ENCODE measurements at places on chromosomes 16 and 17. TPM values are rescaled to one million over a fixed set of nuclear protein-coding genes. Genes with fewer than 3 reads are reported as not detected.

DNA sequence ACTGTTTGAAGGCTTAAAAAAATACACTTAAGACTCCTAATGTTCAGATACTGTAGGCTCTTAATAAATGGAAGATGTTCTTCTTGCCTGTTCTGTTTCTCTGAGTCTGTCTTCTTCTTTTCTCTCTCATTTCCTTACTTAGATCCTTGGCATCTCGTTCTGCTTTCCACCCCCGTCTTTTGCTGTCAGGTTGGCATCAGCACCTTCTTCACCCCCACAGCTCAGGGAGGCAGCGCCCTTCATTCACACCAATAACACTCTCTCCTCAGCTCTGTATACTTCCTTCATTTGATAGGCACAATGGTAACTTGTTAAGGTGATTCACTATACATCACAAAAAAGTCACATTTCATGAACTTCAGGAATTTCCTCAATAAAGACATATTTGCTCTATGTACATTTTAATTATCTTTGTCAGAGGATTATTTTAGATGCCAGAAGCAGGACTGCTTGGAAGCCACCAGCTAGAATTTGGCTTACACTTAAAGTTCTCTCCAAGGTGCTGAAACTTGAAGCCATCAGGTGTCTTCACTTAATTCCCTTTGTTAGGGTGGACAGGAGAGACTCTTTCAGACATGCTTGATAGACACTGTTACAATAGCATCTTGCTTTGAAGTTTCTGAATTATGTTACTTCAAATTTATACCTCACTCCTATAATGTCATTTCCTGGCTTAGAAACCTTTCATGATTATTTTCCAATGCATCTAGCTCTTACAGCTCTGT, 670.1 kb upstream of the C16orf82 start:
- no peak for DNase-seq

- no peak for DNase-seq
Measured at GRCh38 chr17:7367083-7367482, 12.1 kb downstream of the TMEM95 start.

DNA sequence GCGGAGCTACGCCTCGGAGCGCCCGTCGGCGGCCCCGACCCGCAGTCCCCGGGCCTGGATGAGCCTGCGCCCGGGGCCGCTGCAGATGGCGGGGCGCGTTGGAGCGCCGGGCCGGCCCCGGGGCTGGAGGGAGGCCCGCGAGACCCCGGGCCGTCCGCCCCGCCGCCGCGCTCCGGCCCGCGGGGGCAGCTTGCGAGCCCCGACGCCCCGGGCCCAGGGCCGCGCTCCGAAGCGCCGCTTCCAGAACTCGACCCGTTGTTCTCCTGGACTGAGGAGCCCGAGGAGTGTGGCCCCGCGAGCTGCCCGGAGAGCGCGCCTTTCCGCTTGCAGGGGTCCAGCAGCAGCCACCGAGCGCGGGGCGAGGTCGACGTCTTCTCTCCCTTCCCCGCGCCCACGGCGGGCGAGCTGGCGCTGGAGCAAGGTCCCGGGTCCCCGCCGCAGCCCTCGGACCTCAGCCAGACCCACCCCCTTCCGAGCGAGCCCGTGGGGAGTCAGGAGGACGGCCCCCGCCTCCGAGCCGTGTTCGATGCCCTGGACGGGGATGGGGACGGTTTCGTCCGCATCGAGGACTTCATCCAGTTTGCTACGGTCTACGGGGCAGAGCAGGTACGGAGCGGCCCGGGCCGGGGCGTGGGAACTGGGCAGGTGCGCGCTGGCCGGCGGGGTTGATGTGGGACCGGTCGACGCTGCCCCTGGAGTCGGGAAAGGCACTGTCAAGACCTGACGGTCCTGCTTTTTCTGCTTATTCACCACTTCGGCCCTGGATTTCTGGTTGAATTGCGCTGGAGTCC, 861 bp downstream of the RAB11FIP3 start:
- DNase-seq = no peak

The ABCA9 gene
- total RNA-seq = 38.6 TPM

The FBXL16 gene
- total RNA-seq = not detected

DNA sequence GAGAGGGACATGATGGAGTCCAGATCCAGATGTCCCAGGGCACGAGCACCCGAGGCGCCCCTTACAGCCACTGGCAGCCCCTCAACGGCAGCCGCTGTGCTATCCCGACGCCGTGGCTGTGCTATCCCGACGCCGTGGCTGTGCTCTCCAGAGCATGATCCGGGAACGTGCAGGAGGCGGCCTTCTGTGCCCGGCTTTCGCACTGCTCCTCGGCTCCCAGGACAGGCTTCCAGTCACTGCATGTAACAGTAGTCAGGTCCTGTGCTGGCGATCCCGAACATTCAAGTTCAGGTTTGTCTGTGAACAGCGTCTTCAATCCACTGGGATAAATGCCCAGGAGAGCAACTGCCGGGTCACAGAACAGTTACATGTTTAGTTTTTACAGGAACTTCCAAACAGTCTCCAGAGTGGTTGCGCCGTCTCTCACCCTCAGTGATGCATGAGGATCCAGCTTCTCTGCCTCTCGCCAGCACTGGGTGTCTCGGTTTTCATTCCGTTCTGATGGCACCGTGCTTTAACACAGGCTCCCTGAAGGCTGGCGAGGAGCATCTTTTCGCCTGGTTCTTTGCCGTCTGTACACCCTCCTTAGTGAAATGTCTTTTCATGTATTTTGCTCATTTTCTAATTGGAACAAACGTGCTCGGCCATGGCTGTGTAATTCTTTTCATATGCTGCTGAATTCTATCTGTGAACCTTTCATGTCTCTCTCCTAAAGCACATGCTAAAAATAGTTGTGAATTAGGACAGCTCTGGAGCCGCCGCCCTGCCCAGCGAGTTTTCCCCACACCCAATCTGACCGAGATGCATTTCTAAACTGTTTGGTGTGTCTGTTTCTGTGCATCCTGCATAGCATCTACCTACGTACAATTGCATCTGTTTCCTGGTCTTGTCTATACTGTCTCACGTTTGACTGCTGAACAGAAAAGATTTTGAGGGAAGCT, 72.6 kb upstream of the METRNL start:
- no peak for DNase-seq

GRCh38 chr17:32742681-32743538, 134.0 kb downstream of the MYO1D start:
- DNase-seq = no peak

DNA sequence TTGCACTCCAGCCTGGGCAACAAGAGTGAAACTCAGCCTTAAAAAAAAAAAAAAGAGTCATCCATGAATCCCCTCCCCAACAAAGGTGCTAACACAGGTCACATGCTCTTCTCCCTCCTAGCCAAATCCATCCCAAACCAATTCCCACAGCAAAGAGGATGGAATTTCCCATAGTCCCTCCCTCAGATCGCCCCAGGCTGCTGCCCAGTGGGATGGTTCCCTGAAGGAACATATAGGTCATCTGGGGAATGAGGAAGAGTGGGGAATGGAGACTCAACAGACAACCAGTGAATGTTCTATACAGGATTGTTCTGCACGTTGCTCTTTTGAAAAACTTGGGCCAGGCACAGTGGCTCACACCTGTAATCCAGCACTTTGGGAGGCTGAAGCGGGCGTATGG, 18.2 kb downstream of the LGALS3BP start:
- no peak for DNase-seq

The FAM20A gene
- total RNA-seq = 24.8 TPM

The CTRL gene
- 2.5 TPM for total RNA-seq

- no peak for DNase-seq
Measured at GRCh38 chr16:88506723-88507122, 53.6 kb downstream of the ZFPM1 start.

GRCh38 chr17:19485800-19486340, 47.8 kb upstream of the SLC47A1 start:
- DNase-seq = no peak

The CIITA gene
- total RNA-seq = 25.2 TPM

- DNase-seq = no peak
Measured at GRCh38 chr17:45048795-45049563, 2.5 kb downstream of the DCAKD start.

The SULT1A3 gene
- 11.1 TPM for total RNA-seq

DNA sequence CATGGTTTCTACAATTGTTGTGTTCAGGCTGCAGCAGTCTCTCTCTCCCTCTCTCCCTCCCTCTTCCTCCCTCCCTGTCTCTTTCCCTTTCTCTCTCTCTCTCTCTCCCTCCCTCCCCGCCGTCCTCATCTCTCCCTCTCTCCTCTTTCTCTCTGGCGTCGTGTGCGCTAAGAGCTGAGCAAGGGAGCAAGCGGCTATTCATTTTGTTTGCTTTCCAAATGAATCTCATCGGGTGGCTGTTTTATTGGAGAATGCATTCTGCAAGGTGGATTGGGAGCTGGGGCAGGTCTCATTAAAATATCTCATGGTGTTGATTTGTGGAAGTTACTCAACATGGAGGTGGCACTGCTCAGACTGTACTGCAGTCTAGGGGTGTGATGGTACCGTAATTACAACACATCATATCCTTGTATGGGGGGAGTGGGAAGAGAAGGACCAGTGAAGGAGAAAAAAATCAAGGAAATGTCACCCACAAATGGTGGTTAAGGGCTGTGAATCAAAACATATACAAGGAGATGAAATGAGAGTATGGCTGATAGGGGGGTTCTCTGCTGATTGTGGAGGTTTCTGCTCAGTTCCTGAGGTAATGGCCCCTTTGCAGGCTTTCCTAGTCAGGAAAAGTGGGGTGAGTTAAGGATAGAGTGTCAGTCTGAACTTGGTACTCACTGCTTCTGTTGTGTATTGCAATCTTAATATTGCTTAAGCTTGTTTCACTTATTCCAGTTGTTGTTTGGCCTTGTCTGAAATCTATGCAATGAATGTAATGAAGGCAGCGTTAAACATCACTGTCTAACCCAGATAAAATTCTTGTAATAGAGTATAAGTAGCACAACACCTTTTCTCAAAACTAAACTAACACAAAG, 2.7 kb downstream of the MSL1 start:
- no peak for DNase-seq

DNA sequence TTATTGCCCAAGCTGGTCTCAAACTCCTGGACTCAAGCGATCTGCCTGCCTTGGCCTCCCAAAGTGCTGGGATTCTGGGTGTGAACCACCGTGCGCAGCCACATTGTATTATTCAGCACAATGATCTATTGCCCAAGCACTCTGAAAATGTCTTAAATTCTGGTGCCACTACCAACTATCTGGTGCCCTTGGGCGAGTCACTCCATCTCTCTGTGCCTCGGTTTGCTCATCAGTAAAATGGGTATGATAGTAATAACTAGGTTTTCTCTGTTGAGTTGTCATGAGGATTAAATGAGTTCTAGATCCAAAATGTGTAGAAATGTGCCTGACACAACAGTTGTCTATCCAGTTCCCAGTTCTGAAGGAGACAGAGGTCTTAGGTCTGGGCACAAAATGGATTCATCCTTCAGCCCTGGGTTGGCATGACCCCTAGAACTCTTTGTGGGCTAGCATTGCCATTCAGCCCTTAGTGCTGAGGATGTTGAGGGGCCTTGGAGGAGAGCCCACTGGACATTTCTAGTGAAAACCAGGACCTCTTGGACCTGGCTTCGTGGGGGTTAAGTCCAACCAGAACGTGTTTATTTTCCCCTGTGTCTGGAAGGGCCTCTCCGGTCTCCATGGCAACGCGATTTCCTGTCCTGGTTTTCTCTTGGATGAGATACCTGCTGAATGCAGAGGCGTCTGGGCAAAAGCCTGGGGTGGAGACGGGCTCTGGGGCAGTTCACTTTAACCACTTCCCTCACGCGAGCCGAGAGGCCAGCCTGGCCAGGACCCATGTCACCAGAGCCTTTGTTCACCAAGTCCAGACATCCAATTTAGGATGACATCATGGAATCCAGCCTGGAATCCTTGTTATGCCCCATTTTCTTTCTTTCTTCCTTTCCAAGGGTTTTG, 43.7 kb upstream of the TNRC6A start:
- peak; percentile 41 for DNase-seq

DNA sequence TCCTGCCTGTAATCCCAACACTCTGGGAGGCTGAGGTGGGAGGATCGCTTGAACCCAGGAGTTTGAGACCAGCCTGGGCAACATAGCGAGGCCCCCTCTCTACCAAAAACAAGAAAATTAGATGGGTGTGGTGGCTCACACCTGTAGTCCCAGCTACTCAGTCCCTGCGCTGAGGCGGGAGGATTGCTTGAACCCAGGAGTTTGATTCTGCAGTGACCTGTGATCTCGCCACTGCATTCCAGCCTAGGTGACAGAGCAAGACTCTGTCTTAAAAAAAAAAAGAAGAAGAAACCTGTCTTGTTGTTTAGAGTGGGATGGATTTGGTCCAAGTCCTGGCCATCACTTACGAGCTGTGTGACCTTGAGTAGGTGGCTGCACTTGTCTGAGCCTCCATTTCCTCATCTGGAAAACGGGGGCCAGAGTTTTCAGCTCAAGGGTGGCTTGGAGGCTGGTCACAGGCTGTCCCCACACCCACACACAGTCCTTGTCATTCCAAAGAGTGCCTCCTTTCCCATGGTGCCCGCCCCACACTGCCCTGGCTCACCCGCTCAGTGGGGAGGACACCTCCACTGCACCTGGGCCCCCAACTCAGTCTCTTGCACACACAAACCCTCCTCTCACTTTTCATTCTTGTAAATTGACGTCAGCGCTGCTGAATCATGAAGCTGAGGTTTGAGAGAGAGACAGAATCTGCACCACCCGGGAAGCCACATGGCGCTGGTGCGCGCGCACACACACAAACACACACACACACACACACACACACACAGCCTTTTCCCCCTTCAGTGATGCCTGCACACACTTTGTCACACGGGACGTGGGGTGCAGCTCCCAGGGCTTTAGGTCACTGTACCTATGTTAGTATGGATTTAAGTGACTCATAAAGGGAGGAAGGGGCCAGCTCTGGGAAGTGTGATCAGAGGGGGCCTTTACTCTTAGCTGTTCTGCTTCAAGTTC, 4.2 kb downstream of the SOCS1 start:
- DNase-seq = no peak

- no peak for DNase-seq
Measured at GRCh38 chr16:54233615-54234014, 53.0 kb downstream of the IRX3 start.

The MYO15A gene
- 6.1 TPM for total RNA-seq

DNA sequence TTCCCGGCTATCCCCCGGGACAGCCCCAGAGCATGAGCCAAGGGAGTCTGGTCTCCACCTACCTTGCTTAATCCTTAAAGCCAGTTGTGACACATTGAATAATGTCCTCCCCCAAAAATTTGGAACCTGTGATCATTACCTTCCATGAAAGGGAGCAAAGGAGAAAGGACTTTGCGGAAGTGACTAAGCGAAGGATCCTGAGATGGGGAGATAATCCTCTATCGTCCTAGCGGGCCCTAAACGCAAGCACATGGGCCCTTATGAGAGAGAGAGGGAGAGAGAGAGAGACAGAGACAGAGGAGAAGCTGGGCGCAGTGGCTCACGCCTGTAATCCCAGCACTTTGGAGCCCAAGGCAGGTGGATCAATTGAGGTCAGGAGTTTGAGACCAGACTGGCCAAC, 9.5 kb downstream of the SPPL2C start:
- no peak for DNase-seq

The SNX20 gene
- total RNA-seq = 4.6 TPM

GRCh38 chr16:50834701-50835100, 92.8 kb downstream of the CYLD start:
- no peak for DNase-seq

DNA sequence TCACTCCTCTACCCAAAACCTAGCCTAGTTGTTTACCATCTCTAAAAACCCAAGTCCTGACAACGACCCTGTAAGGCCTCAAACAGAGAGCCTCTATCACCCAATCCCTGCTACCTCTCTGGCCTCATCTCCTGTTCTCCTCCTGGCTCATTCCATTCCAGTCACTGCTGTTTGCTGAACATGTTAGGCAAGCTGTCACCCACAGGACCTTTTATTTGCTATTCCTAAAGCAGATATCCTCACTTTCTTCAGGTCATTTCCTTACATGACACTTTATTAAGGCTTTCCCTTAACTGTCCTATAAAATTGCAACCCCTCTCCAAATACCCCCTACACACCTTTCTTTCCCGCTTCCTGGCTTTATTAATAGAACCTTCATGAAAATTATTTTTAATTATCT, 85.1 kb downstream of the KANSL1 start:
- DNase-seq = no peak

The ZNF689 gene
- total RNA-seq = 7.4 TPM

The ABCA6 gene
- total RNA-seq = 43.3 TPM
